ENCODE measurements at places on chromosomes 3 and 15.

- no peak for DNase-seq
These were observed 49.7 kb upstream of the FBN1 start for GRCh38 chr15:48695088-48695826.

DNA sequence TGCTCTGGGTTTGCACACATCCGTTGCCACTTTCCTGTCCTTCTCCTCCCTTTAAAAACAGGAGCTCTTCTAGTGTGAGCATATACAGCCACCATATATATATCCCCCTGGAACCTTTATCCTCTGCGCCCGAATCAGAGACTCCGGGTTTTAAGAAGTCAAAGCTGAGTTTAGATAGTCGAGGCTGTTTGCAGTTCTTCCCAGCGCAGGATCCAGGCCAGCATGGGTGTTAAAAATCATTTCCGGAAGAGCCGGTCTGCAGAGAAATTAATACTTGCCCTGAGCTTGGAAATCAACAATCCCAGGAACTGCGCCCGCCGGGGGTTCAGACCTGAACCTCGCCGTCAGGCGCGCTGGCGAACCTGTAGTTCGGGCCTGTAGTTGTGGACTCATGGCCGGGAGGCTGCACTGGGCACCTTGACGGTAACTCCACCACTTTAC is 2.3 kb downstream of the SHOX2 start:
- DNase-seq = no peak

DNA sequence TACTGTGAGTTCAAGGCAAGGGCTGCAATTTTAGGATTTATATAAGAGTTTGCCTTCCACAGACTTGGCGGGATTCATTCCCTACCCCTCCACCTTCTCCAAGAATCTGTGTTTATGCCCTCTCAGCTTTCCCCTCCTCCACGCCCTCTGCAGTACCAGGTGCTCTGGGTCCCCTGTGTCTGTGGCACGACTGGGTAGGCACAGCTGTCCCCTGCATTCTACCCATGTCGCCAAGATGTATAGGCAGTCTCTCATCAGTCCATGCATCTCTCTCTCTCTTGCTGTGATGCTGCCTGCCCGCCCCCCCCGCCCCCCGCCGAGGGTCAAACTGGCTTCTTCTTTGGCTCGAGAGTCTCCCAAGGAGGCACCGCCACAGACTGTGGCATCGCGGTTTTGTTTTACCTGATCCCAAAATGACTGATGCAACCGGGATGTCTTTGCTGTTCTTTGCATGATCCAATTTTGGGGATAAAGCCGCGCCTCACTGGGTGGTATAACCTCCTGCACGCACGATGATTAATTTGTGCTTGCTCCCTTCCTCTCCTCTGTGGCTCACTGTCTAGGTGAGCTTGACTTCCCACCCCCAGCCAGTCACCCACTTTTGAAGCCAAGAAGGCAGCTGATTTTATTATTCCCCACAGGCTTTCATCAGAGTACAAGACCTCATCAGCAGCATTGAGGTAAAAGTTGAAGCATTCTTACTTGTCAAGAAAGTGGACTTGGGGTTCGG is 43.7 kb downstream of the EFCAB12 start:
- no peak for DNase-seq

GRCh38 chr3:149541091-149541491 is 66.6 kb downstream of the TM4SF4 start:
- no peak for DNase-seq

DNA sequence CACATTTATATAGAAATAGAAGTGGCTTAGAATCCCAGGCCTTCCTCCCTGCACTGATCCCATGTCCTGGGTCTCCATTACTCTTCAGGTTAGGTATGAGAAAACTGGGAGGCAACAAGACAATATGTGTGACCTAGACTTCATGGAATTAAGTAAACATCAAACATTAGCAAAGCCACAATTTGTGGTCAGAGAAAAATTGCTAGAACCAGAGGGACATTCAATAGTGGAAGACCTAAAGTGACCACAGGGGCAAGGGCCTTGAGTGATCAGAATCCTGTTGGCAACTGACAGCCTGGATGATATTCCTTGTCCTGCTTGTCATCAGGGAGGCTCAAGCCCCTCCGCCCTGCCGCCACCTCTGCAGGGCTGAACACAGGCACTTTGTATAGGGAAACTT is 322.8 kb upstream of the CTNNB1 start:
- no peak for DNase-seq

GRCh38 chr3:36677331-36678007 is 86.9 kb downstream of the DCLK3 start:
- DNase-seq = no peak

GRCh38 chr3:197734667-197735318 is 1.9 kb downstream of the RUBCN start:
- DNase-seq = no peak

GRCh38 chr15:29686445-29687203 is 135.6 kb downstream of the TJP1 start:
- no peak for DNase-seq

GRCh38 chr15:76059320-76060117 is at the start of gene TMEM266:
Gene TMEM266 (plus strand): TSS chr15:76059985. CDS start chr15:76134264, 74,279 bp downstream.
- DNase-seq = no peak

GRCh38 chr15:98123297-98123696 is 162.8 kb downstream of the ARRDC4 start:
- no peak for DNase-seq

DNA sequence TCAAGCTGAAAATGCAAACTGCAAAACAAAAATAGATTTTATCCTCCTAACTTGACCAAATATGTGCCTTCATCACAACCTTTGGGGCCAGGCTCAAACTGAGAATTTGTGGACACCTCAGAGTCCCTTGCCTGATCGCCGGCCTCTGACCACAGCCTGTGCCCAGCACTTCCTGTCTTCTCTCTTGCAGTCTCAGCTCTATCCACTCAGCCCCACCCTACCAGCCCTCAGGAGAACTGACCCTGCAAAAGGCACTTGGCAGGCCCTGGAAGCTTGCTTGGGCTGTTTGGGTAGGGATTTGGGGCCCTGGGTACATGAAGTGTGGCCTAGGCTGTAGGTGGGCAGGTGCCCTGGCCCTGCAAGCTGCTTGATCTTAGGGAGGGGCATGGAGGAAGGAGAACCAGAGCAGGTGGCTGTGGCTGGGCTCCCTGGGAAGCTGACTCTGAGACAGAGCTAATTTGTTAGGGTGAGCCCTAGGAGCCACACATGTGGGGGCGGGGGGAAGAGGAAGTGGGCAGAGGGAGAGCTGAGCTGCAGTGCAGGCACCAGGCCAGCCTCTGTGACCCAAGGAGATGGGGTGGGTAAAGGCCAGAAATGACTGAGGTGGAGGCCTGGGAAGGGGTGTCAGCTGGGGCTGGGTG is 8.6 kb downstream of the CLEC3B start:
- DNase-seq = no peak

GRCh38 chr15:62165104-62165792 is at the start of gene C2CD4B:
Gene C2CD4B (minus strand): TSS chr15:62165285. CDS start chr15:62164984, 301 bp downstream.
- no peak for DNase-seq

DNA sequence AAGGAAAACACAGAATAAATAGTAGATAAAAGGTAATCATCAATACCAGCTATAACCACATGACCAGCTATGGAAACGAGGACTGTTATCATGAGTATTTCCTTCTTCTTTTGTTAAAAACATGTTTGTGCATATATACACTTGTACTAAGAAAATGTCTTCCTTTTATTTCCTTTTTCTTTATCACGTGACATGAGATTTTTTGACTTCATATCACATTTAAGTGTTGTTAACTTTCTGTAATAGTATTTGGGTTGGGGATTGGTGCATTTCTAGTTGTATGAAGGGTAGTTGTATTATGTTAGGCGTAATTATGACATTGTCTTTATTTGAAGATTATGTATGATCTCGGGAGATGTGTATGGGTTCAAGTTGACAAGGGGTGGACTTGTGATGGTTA is 278.5 kb upstream of the ZNF385D start:
- DNase-seq = no peak

DNA sequence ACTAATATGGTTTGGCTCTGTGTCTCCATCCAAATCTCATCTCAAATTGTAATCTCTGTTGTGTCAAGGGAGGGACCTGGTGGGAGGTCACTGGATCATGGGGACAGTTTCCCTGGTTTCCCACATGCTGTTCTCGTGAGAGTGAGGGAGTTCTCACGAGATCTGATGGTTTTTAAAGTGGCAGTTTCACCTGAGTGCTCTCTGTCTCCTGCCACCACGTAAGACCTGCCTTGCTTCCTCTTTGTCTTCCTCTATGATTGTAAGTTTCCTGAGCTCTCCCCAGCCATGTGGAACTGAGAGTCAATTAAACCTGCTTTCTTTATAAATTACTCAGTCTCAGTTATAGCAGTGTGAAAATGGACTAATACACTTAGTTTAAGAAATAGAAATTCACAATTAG is 228.9 kb downstream of the CD47 start:
- no peak for DNase-seq

DNA sequence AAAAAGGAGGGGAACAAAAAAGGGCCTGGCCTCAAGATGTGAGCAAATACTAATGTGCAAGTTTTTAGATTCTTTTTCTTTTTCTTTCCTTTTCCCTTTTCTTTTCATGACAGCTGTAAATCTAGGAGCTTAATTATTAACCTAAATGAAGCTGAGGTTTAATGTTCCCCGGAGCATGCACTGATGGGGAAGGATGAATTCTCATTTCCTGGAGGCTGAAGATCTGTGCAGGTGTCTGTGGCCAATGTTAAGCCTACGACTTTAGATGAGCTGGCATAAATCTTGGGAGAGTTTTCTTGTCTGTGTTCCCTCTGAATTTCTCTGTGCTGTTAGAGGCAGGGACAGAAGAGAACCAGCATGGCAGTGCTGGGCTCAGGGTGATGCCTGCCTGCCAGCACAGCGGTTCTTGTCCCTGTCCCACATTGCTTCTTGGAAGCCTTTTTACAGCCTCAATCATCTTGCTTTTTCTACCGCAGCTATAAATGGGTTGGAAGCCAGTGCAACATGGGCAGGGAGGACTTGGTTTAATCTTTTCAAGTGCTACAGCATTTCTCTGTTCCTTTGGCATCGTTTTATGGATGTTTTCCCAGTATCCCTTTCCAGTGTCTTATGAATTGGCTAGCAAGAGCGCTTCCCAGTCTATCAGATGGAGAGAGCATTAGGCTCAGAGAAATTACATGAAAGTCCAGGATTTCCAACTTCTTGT is 119.1 kb downstream of the ATG7 start:
- DNase-seq = no peak

GRCh38 chr15:72907733-72908132 is 124.2 kb upstream of the ADPGK start:
- DNase-seq = no peak

GRCh38 chr15:63752075-63752684 is 81.6 kb downstream of the HERC1 start:
- no peak for DNase-seq

DNA sequence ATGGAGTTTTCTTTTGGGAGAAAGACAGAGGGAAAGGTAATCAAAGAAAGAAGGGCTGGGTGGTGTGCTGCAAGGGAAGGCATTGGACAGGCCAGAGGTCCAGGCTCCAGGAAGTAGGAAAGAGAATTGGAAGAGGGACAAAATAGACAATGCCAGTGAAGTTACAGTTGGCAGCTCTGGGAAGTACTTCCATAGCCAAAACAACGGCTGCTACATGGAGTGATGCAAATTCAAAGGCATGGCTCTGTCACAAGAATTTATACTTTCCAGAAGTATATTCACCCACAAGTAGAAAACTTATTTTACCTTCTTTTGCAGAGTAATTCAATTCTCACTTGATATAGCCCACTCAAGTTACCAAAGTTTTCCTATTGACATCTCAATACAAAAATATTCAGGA is 191.5 kb downstream of the TNIK start:
- no peak for DNase-seq

DNA sequence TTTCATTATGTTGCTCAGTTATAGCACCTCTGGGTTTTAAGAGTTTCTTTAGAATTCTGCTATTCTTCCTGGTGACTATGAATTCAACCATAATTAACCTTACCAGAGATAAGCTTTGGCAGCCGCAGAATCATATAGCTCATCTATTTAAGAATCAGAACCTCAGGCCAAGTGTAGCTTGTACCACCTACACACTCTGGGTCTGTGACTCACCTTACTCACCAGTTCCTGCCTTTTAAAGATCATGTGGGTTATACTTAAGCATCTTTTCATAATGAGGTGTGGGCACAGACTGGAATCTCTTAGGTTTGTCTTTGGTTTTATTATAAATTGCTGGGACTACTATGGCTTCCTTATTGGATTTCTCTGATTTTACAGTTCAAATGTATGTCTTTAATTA is 21.9 kb downstream of the CDV3 start:
- DNase-seq = no peak

- no peak for DNase-seq
These were observed 342.5 kb downstream of the SHQ1 start for GRCh38 chr3:72505539-72506405.

- DNase-seq = no peak
These were observed 1.8 kb downstream of the PML start for GRCh38 chr15:73996267-73996666.

DNA sequence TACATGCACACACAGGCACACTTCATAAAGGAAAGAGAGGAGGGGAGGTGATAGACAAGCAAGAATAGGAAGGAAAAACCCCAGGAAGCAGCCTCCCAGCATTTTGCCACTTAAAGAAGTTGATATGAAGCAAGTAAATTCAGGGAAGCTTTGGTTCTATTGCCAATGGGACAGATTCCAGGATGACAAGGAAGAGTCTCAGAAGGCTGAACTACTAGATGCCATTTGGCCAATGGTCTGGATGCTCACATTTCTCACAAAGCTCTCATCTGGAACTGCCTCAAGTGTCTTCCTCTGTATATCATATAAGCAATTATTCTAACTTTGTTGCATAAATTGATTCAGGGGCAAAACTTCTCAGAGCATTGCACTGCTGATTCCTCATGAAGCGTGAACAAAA is 78.8 kb upstream of the STRIT1 start:
- DNase-seq = no peak

DNA sequence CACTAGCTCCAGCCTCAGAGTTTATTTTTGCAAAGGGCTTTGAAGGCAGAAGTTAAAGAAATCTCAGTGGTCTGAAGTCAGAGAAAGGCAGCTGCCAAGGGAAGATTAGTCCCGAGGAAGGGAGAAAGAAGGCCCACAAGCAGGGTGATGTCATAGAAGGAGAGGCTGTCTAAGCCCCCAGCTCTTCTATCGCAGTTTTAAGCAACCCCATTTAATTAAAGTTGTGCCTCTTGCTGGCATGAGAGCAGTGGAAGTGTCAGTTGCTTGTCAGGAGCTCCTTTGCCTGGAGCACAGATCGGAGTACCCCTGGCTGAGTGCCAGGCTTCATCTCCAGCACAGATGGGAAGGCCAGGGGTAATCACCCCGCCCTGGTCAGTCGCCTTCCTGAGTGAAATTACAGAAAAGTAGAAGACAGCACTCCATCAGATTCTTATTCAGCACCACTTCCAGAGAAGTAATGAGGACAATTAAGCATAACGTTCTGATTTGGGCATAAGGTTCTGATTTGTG is 530.7 kb downstream of the EPHB1 start:
- no peak for DNase-seq
